ENCODE measurements at places on chromosomes 7 and 10.

DNA sequence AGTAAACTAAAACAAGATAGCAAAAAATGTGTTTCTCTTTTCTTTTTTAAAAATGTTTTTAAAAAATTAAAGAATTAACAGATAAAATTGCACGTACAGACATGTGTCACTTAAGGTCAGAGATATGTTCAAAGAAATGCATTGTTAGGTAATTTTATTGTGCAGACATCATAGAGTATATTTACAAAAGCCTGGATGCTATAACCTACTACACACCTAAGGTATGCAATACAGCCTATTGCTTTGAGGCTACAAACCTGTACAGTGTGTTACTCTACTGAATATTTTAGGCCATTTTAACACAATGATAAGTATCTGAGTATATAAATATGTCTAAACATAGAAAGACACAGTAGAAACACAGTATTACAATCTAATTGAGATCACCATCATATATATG, 253.1 kb downstream of the PRKG1 start:
- DNase-seq: no peak

DNA sequence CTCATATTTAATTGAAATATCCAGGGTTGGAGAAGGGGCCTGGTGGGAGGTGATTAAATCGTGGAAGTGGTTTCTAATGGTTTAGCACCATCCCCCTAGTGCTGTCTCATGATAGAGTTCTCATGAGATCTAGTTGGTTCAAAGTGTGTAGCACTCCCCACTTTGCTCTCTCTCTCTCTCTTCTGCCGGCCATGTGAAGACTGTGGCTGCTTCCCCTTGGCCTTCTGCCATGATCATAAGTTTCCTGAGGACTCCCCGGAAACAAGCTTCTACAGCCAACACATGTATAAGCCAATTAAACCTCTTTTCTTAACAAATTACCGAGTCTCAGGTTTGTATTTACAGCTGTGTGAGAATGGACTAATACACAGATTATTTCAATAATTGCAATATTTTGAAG, 305.8 kb upstream of the KCND2 start:
- no peak for DNase-seq

DNA sequence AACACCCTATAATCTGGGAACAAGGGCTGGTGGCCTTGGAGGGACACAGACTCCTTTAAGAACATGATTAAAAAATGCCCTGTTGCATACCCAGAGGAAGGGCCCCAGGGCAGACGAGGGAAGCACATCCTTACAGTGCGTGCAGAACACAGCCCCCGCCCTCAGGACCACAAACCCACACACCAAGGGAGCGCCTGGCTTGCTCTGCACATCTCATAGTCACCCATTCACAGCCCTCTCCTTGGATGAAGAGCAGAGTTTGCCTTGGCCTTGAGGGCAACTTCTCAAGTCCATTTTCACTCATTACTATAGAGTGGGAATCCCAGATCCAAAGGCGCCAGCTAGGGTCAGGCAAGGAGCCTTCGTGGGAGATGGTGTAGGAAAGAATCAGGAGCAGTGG, 6.3 kb upstream of the VSIR start:
- peak; percentile 46 for DNase-seq

GRCh38 chr10:90167174-90168064, 466.0 kb downstream of the KIF20B start:
- no peak for DNase-seq

GRCh38 chr7:84998665-84999064, 188.2 kb downstream of the SEMA3D start:
- no peak for DNase-seq

- no peak for DNase-seq
Observed at GRCh38 chr10:58952162-58952601, 224.3 kb upstream of the PHYHIPL start.

GRCh38 chr7:43625980-43626379, 43.1 kb downstream of the STK17A start:
- DNase-seq: no peak

DNA sequence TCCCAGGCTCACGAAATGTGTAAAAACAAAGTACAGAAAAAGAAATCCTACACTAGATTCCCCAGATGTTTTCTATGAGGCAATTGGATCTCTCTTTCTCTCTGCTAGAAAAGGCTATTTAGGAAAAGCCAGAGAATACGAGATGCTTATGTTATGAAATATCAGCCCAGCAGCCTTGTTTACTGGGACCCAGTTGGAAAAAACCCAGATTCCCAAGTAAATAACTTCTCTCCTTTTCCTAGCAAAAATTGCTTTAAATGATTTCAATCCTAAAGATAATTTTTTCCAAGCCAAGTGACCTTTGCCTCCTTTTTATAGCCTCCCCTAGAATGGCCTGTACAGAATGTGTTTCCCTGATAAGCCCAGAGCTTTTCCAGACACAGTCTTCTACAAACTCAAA, 199.3 kb downstream of the PLXNA4 start:
- DNase-seq: no peak
